Spinal cord (tissue), 10 donors: ENCODE measurements at places on chromosomes 7 and 10.

DNA sequence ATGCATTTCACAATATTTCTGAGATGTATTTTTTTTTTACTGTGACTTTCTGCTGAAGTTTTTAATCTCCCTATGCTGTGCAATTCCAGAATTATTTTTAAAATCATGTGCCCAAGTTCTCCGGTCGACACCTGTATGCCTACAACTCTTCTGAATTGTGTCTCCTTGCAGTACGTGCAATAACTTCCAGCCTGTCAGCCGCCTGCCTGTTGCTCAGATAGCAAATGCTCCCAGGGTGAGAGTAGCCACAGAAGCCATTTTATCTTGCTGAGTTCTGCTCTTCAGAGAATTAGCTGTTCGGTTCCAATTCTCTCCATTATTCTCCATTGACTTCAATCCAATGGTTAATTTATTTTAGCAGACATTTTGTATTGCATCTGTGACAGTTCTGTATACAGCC is 188.3 kb downstream of the CDC14C start:
- no peak for DNase-seq

DNA sequence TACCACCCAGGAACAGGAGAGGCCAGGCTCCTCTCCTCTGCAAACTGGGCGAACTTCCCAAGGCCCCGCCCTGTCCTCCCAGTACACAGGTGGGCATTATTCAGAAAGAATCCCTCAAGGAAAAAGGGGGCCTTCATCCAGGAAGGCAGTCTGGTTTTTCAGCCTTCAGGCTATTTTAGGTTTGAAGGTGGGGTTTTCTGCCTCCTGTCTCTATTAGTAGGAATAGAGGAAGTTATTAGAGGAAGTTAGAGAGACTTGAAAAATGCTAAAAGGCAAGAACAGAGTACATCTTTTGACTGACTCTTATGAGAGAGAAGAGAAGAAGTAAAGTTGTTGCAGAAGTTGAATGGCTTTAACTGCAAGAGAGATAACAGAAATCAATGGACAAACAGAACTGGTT is 250.9 kb upstream of the SORCS1 start:
- no peak for DNase-seq

- no peak for DNase-seq
Observed at GRCh38 chr10:58331646-58332045, 3.2 kb upstream of the UBE2D1 start.

DNA sequence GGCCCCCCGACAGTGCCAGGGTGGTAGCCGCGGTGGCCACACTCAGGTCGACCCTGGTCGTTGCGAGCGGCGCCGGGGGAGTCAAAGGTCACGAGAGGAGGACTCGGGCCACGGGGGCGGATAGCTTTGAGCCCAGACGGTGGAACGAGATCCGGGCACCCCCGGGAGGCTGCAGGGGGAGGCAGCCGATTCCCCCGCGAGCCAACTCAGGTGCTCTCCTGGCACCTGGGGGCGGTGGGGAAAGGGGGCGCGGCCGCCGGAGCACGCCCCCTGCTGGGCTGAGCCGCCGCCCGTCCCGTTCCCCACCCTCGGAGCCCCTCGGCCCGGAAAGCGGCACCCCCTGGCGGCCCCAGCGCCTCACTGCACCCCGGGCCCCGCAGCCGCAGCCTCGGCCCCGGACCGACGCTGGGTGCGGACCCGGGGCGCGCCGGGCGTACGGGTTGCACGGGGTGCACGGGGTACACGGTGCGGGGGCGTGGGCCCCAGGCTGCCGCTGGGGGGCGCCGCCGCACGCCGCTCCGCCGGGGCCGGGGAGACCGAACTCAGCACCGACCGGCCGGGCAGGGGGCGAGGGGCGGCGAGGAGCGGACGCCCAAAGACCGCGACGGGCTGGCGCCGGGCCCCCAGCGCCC is 521 bp upstream of the NYAP1 start:
- no peak for DNase-seq

GRCh38 chr10:6161921-6162320 is 40.8 kb upstream of the PFKFB3 start:
- no peak for DNase-seq

GRCh38 chr7:7933915-7934526 is 34.6 kb upstream of the GLCCI1 start:
- no peak for DNase-seq

GRCh38 chr7:25031432-25031831 is 51.5 kb upstream of the OSBPL3 start:
- DNase-seq = no peak
